ENCODE measurements at places on chromosomes 5 and 9.

- DNase-seq: no peak
Measured at GRCh38 chr5:96703995-96704394, 41.8 kb downstream of the CAST start.

DNA sequence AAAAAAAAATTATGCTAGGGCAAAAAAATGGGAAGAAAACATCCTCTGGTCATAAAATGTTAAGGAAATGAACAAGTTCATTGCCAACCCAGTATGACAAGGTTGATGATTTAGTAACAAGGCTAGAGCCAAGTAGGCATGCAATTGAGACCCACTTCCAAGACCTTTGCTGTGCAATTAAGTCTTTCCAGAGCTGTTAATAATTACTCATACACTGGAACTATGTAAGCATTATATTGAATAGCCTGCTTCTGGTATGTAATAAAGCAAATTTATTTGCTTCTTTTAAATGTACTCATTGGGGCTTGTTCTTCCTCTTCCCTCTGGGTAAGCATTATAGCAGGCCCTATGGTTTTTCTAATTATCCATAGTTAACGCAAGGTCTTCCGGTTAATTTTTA, 32.5 kb upstream of the SNAPC3 start:
- DNase-seq: no peak

- no peak for DNase-seq
Measured at GRCh38 chr9:4055032-4055431, 244.8 kb downstream of the GLIS3 start.

- DNase-seq: no peak
Measured at GRCh38 chr5:125197321-125197720, 450.9 kb upstream of the ZNF608 start.

DNA sequence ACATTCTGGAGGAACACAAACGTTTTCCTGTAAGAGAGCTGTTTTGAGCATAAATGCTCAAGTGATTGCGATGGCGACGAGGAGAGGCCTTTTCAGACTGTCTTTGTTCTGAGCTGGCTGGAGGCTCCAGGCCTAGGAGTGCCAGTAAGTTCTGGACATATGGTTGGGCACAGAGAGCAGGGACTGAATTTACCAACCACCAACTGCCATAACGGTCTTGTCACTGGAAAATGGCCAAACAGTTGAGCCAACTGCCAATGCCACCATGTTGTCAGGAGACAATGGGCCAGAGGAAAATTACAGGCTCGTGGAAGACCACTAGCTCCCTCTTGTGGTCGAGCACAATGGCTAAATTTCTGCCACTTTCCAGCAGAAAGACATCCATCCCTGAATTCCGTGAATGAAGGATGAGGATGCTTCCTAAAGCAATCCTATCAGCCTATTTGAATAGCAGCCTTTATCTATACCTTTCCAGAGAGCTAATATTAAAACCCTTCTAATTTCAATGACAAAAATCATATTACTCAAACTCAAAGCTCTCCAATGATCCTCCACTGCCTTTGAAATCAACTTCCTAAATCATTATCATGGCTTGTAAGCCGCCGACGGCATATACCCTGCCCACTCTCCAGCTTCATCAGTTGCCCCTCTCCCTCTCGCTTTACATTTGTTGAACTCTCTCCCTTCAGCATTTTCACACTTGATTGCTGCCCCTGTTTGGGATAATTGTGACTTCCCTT, 66.9 kb upstream of the GLIS3 start:
- DNase-seq: no peak

DNA sequence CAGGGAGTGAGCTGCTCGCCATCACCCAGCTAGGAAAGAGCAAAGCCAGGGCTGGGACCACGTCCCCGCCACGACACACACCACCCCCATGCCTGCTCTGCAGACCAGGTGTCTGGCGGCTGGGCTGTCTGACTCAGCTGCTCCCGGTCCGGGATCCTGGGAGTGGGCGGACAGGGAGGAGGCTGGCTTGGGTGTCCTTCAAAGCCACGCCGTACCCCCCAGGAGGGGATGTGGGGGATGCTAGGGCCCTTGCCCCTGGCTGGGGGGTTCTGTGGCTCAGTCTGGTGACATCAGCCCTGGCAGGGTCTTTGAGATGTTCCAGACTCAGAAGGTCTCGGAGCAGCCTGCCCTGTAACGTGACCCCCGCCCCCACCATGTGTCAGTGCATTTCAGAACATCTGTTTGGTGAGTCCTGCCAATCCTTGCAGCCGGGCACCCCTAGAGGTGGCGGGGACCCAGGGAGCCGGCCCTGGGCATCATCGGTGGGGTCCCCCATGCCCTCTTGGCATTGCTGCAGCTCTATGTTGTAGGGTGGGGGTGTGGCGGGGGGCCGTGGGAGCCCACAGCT, 62.3 kb downstream of the HMCN2 start:
- no peak for DNase-seq

GRCh38 chr9:85994191-85994590, 53.2 kb downstream of the NAA35 start:
- no peak for DNase-seq

DNA sequence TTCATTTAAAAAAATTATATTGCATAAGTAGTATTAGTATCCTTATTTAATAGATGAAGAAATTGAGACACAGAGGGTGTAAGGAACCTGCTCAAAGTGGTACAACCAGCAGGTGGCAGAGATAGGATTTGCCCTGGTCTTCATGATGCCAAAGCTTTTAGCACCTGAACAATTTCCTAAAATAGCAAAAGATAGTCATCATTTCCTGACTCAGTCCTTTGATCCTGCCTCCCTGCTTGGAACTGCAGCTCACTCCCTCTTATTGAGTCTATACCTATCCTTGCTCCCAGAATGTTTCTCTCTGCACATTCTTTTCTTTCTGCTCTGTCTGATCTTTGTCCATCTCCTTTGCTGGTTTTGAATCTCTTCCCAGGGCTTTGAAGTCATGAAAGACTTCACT, 155.8 kb downstream of the FRMD3 start:
- no peak for DNase-seq

- no peak for DNase-seq
Measured at GRCh38 chr5:111074244-111074643, 2.7 kb downstream of the TSLP start.

All from mesenteric fat pad (tissue), 1 donor.